ENCODE measurements at places on chromosomes 2 and 18. TPM values are rescaled to one million over a fixed set of nuclear protein-coding genes. Genes with fewer than 3 reads are reported as not detected.

ANKRD29 gene
- total RNA-seq, result 0.17 TPM

PPP1R1C gene
- not detected for total RNA-seq

DNA sequence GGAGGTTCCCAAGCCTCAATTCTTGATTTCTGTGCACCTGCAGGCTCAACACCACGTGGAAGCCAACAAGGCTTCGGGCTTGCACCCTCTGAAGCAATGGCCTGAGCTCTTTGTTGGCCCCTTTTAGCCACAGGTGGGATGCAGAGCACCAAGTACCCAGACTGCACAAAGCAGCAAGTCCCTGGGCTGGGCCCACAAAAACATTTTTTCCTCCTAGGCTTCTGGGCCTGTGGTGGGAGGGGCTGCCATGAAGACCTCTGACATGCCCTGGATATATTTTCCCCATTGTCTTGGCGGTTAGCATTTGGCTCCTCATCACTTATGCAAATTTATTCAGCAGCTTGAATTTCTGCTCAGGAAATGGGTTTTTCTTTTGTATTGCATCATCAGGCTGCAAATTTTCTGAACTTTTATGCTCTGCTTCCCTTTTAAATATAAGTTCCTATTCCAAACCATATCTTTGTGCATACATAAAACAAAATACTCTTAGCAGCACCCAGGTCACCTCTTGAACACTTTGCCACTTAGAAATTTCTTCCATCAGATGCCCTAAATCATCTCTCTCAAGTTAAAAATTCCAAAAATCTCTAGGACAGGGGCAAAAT is 9.0 kb upstream of the MATN3 start:
- DNase-seq, result no peak

GLI2 gene
- total RNA-seq, result 0.72 TPM

PROM2 gene
- total RNA-seq, result 0.43 TPM

- DNase-seq, result no peak
Observed at GRCh38 chr2:228426502-228427216, 245.2 kb upstream of the SPHKAP start.

DNA sequence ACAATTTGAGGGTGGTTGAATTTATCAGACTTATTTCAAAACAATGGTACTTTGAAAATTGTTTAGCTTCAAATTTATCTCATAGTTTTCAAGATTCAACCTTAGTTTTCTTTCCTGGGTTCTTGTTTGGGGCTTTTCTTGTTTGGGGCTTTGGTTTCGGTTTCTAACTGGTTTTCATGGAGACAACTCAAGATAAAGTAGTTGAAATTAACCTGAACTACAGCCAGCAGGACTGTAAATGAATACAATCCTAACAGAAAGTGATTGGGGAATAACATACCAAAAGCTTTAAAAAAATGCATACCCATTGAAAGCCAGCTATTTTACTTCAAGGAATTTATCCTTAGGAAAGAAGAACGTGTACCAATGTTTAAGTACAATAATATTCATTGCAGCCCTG is 133.5 kb upstream of the SLC14A2 start:
- DNase-seq, result no peak

Measured in Caki2 (cell line).